ENCODE measurements at places on chromosomes 6 and 20. TPM values are rescaled to one million over a fixed set of nuclear protein-coding genes. Genes with fewer than 3 reads are reported as not detected.

The ZNF831 gene
- 0.18 TPM for polyA plus RNA-seq

The POPDC3 gene
- polyA plus RNA-seq = 0.37 TPM

DNA sequence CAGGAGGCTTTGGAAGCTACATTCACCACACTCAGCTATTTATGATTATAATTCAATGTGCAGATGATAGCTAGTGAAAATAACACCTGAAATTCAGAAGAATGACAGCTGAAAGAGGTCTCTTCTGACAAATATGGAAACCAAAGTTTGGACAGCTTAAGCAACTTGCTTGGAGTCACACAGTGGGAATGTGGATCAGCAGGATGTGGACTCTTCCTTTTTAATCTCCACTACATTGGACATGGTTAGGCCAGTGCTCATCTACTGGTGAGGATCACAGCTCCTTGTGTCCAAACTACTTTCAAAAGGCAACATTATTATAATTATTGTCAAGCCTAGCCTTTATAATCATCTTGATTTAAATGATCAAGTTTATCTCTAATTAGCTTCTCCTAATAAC, 10.4 kb downstream of the TRAPPC3L start:
- no peak for DNase-seq

DNA sequence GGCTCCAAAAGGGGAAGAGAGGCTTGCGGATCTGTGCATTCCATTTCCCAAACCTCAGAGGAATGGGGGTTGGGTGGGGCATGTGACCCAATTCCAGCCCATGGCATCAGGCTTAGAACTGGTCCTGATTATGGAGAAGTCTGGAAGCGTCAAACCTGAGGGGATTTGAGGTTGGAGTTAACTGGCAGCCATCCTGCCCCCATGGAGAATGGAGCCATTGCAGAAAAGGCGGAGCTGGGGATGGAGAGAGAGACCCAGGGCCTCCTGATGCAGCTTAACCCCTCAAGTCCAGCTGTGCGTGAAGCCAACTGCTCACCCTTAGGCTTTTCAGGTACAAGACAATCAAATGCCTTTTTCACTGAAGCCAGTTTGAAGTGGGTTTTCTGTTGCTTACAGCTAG, 9.9 kb upstream of the SDCBP2 start:
- no peak for DNase-seq

GRCh38 chr6:12012558-12013306, 620 bp downstream of the HIVEP1 start:
- DNase-seq = peak; percentile 67

The CEP85L gene
- 7.8 TPM for polyA plus RNA-seq

- no peak for DNase-seq
Observed at GRCh38 chr20:61159957-61160686, 91.9 kb upstream of the CDH4 start.

- DNase-seq = no peak
Observed at GRCh38 chr20:58877050-58877975, 24.8 kb downstream of the GNAS start.

The TRAPPC3L gene
- polyA plus RNA-seq = 0.05 TPM

The ANGPT4 gene
- 2.0 TPM for polyA plus RNA-seq

DNA sequence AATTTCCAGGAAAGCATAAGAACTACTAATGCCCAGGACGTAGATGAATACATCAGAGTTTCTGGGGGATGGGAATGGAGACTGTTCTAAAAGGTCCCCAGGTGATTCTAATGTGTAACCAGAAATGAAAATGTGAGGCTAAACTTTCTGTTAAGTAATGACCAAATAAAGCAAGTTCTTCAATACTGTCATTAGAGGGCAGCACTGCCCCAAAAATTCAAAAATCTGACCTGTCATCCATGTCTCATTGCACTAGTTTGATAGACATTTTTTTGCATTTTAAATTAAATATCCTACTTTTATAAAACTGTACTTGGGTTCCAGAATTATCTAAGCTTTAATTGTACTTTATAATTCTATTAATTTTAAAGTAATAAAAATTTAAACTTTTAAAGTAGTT, 94.9 kb downstream of the RFX6 start:
- peak; percentile 21 for DNase-seq

The DACT2 gene
- polyA plus RNA-seq = 0.60 TPM

DNA sequence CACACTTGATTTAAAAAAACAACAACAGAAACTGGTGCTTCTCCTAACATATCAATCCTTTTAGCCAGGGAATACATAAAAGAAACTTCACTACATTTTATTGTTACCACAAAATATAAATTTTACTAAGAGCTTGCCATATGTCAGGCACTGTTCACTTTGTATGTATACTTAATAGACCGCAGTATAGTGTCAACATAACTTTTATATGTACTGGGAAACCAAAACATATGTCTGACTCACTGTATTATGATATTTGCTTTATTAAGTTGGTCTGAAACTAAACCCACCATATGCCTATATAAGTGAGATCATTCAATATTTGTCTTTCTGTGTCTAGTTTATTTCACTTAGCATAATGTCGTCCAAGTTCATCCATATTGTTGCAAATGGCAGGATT, 108.4 kb downstream of the KLHL32 start:
- DNase-seq = no peak

DNA sequence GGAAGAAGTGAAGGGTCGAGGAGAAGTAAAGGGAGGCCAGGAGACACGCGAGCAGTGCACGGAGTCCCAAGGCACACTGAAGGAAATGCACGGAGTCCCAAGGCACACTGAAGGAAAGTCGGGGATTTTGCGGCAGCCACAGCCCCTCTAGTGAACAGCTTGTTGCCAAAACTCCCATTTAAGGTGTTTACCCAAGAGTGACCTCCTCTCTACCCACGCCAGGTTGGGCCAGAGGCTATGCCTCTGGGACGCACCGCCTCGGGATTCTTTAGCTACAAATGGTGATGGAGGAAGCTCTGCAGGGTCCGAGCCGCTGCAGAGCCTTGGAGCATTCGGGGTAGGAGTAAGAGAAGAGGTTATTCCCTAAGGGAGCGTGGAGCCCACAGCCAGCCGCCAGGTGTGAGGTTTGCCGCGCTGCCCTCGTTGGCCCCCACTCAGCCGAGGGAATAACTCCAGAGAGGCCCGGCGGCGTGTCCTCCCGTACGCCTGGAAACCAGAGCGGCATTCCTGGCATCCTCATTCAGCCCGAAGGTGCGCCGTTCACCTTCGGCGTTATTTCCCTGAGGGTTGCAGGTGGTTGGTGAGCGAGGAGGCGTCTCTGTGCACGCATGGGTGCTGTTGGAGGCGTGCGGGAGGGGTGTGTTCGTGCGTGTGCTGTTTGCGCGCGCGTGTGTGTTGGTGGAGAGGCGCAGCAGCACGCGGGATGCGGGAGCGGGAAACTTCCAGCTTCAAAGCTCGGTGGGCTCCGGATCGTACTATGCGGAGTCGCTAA, 3.4 kb upstream of the MAFB start:
- DNase-seq = no peak

DNA sequence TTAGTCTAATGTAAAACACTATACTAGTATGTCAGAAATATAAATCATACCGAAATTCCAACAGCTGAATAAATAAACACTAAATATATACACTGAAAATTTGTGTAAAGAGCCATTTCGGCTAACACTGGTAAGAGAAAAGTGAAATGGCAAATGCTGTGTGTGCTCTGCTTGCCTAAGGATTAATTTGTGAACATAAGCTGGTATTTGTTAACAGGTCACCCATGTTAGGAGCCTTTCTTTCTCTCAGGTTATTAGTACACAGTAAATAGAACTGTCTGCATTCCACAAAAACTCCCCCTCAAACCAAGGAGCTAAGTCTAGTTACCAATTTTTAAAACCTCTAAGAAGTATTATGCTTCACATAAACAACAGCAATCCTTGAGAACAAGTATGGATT, 27.0 kb downstream of the ELOVL5 start:
- no peak for DNase-seq

The ANKS1A gene
- polyA plus RNA-seq = 38.0 TPM

GRCh38 chr6:161847628-161848027, 573.8 kb upstream of the AGPAT4 start:
- DNase-seq = no peak

- no peak for DNase-seq
Observed at GRCh38 chr6:106790935-106791334, 161.6 kb downstream of the QRSL1 start.

DNA sequence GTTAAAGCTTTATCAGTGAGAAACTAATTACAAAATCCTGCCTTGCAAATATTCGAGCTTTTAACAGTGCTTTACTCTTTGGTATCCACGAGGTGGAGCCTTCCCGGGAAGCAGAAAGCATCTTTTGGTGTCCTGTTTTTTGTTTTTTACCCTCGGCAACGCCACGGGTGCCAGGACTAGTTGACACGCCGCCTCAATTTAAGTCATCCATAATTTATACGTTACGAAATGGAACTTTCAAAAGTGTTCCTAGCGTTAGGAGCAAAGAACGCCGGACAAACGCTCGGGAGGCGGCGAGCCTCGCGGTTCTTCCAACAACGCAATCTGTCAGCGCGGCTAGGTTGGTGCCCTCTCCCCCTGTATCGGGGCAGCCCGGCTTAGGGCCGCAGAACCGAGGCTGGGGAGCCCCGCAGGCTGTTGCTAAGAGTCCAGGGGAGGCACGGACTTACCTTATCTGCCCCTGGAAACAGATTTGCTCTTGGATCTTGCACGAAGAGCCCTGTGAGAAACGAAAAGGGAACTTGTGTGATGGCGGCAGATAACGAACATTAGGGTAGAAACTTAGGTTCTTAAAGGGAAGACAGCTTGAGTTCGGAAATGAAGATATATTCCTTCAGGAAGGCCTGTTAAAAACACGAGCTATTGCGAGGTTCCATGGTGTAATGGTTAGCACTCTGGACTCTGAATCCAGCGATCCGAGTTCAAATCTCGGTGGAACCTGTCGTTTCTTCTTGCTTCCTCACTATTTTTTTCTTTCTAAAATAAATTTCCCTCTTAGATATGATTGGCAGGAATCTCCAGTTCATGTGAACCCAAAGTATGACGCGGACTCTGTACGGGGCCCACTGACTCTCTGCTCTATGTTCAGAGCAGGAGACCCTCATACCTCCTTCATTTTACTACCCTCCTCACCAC, 46.2 kb upstream of the ZNF184 start:
- DNase-seq = peak; percentile 80

- no peak for DNase-seq
Observed at GRCh38 chr20:45970646-45971424, 1.2 kb downstream of the ZNF335 start.

GRCh38 chr20:17606001-17606400, 36.1 kb downstream of the DSTN start:
- DNase-seq = no peak

The DOK5 gene
- 4.2 TPM for polyA plus RNA-seq

DNA sequence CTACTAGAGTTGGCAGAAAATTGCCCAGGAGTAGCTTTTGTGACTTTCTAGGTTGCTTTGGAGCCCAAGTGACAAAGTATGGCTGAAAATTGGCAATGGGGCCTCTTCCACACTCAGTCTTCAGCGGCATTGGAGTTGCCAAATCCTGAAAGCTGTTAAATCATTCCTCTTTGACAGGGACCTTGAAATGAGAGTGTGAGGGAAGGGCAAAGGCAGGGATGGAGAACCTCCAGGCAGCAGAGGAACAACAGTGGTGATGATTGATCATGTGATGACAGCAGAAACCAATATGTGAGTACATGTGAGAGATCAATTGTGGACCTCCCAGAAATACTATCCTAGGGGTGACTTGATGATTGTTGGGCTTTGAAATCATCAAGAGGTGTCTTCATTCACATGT, 393.9 kb downstream of the KIF16B start:
- DNase-seq = no peak
